Right atrium auricular region (tissue), 2 donors: ENCODE measurements at places on chromosomes 11 and 22. TPM values are rescaled to one million over a fixed set of nuclear protein-coding genes. Genes with fewer than 3 reads are reported as not detected.

RPS25 gene
- total RNA-seq: 1,966 TPM

SLC6A5 gene
- total RNA-seq: 0.11 TPM

SYT13 gene
- total RNA-seq: 9.9 TPM

PDGFD gene
- 14.4 TPM for total RNA-seq

OR8D4 gene
- not detected for total RNA-seq

DNA sequence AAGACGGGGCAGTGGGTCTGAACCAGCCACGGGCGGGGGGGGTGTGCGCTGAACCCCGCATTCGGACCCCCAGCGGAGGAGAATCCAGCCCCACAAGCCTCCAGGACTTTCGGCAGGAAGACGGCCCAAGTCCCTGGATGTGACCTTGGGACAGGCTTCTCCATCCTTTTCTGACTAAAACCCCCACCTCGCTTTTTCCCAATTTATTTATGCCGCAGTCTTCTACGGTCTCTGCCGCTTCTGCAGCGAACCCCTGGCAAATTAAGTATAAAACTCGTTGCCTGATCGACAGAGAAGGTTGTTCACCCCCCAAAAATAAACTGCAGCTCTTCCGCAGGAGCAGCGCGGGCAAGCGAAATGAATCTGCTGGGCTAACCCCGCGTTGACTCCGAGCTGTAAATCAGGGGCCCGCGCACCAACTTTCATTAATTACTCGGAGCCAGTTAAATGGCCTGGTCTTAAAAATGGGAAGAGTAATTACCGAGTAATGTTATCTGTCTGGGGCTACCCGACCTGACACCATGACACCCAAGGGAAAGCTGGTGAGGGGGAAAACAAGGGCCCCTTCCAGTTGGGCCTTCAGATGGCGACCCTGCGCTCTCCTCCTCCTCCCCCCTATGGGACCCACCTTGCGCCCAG lies 6.6 kb downstream of the WT1 start:
- DNase-seq: no peak

- no peak for DNase-seq
Observed at GRCh38 chr11:134452026-134452837, 40.2 kb upstream of the B3GAT1 start.

DNA sequence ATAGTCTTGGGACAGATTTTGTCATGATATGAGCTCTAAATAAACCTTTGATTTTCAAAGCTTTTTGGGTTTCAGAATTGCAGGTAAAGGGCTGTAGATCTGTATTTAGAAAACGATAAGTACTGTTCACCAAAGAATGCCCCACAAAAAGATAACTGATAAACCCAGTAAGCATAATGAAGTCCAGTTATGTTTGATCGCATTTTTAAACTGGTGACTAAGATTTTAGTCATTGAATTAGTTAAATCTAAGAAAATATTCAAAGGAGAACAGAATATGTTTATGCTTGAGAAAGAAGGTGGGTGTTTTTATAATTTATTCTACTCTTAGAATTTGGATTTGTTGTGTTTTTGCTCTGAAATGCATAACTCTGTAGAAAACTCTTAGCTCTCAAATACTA lies 11.6 kb downstream of the DEPDC7 start:
- no peak for DNase-seq

DNA sequence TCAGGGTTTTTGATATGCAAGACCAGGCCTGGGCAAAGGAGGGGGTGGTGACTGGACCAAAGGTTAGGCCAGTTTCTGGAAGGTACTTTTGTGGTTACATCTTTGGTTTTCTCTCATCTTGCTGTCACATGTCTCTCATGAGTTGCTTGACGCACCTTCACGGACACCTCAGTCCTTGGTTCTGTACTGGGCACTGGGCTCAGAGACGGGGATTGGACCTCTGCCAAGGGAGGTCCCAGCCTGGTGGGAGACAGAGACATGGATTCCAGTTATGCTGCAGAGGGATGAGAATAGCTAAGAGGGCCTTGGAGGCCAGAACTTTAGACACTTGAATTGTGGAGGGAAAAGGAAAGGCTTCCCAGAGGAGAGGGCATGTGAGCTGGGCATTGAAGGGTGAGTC lies 1.7 kb downstream of the USP35 start:
- DNase-seq: no peak

DNA sequence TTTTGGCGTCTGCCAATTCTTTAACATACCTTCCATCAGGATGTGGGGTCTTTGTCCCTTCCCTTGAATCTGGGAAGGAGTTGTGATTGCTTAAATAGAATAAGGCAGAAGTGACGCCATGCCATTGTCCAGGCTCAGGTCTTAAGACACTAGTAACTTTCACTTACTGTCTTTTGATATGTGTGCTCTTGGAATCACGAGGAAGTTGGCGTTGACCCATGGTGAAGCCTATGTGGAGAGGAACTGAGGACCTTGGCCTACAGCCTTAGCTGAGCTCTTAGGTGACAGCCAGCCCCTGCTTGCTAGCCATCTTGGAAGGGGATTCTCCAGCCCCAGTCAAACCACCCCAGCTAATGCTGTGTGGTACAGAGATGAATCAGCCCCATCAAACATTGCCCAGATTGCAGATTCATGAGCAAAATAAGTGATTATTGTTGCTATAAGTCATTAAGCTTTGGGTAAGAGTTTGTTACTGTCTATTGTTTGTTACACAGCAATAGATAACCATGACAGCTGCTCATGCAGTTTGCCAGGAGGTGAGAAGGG lies 17.6 kb upstream of the CLPB start:
- DNase-seq: no peak

- no peak for DNase-seq
Observed at GRCh38 chr11:62649486-62649885, 3.1 kb upstream of the GANAB start.

- DNase-seq: no peak
Observed at GRCh38 chr11:82937554-82937953, 36.0 kb downstream of the DDIAS start.

DNA sequence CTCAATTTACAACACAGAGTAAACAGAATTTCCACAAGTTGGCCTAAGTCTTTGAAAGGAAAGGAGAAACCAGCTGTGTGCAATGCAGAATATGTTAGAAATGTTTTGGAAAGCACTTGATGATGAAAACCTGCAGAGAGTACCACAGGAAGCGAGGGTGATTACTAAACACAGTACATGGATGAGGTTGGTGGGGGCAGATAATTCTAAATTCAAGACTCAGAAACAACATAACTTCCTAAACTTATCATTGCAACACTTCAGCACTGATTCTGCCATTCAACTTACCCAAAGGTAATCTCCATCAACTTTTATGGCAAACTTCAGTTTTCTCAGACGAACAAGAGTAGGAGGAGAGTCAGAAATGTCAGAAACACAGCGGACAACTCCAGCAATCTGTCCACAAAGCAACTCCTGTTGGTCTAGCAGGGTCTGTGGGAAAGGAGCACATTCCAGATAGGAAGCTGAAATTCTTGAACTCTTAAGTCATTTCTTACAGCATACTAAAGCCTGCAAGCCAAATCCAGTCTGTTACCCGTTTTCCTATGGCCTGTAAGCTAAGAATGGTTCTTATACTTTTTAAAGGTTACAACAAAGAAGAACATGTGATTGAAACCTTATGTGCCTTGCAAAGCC lies 6.8 kb downstream of the HPS4 start:
- DNase-seq: no peak

- DNase-seq: no peak
Observed at GRCh38 chr11:78291503-78292108, 102.9 kb downstream of the USP35 start.

GRCh38 chr11:92962446-92962845 lies 7.0 kb upstream of the MTNR1B start:
- DNase-seq: no peak

- no peak for DNase-seq
Observed at GRCh38 chr11:108025387-108026080, 16.8 kb downstream of the CUL5 start.
